Vagina (tissue), 2 donors: ENCODE measurements at places on chromosomes 12 and 14.

DNA sequence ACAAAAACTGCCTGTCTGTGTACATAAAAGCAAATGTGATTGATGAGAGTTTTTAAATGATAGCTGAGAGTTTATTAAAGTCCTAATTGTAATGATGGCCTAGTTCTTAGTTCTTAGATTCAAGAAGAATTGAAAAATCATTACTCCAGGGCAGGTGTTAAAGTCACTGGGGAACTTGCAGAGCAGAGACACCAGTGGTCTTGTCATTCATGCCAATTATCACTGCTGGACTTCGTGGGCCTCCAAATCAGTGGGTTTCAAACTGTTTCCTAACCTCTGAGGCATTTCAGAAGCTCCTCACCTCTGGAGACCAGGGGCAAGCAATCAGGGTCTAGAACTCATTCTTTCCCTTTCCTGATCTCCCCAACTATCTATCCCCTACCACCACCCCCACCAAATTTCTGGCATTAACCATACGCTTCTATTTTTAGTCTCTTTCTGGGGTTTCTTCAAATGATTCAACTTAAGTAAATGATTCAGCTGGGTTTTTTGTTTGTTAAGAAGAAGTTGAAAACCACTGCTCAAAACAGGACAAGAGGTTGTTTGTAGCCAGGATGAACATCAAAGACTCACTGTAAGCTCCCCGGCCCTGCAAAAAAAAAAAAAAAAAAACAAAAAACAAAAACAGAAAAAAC is 80.1 kb downstream of the CEP83 start:
- DNase-seq: no peak

DNA sequence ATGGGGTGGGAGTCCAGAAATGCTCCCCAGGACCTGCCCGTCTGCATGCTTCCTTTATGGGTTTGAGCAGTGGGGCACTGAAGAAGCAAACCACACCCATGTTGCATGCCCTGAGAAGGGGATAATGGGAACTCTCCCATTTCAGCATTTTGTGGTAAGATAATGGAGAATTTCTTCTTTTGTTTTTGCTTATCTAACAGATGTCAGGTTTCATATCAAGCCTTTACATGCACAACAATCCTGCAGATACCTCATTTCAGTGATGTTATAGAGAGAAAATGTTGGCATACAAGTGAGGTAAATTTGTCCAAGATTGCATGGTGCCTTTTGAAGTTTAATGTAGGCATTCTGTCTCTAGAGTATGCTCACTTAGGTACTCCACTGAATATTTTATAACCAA is 177.0 kb downstream of the ALX1 start:
- no peak for DNase-seq

DNA sequence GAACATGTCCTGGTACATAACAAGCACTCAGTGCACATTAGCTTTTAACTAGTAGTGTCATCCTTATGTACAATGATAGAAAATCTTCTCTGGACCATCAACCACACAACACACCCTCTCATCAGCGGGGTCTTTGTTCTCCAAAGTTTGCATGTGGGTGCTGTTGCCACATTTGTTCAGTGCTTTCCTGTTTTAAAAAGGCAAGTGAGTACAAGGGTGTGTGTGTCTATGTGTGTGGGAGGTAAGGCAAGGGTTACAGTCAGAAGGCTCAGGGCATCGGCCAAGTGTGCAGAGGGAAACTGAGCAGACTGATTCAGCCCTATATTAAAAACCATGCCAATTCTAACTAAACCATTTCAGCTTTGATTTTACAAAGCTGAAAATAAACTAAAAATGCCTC is 17.9 kb downstream of the KRT76 start:
- DNase-seq: no peak

GRCh38 chr14:104200106-104200505 is 61.7 kb downstream of the KIF26A start:
- DNase-seq: no peak

DNA sequence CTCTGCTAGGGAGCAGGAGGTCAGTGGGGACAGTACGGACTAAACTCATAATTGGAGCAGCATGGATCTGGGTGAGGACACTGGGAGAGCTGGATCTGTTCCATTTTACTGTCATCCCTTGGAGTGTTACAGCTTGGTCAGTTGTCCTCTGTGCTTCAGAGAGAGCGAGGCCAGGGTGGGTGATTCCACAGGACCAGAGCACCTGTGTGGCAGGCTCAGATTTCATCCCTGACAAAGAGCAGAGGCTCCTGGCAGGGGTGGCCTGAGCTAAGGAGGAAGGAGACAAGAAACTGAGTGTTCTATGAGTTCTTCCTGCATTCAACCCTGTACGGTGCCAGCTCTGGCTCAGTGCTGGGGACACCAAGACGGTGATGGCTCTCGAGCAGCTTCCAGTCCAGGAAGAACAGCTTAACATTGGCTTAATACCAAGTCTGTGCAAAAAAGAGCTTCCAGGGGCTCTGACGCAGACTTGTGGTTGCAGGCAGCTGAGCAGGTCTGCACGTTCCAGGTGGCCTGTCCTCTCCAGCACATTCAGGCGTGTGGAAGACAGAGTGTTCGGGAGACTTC is 8.4 kb upstream of the PGF start:
- no peak for DNase-seq

DNA sequence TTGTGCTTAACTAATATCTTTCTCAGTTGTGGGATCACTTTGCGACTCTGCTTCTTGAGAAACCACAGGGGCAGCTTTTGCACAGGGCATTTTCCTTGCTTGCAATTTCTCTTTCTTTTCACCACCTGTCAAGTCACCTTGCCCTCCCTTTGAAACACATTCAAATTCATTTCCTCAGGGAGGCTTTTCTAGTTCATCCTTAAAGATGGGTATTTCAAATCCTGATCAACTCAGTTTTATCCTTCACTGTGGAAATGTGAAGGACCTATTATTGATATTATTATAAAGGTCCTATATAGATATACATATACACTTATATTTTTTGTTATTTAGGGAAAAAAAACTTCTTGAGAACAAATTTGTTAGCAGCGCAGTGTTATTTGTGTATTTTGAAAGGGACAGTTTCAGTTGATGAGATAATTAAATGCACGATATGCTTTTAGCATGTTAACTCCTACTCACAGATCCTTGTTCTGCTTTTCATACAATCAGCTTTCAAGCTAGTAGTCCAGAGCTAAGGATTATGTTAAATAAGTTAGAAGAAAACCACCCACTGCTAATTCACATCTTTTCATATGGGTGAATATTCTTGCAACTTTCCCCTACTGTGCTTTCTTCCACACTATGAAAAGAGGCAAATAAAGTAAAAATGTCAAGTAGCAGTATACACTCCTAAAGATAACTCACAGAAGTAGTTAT is 501.4 kb upstream of the RGS6 start:
- DNase-seq: no peak

DNA sequence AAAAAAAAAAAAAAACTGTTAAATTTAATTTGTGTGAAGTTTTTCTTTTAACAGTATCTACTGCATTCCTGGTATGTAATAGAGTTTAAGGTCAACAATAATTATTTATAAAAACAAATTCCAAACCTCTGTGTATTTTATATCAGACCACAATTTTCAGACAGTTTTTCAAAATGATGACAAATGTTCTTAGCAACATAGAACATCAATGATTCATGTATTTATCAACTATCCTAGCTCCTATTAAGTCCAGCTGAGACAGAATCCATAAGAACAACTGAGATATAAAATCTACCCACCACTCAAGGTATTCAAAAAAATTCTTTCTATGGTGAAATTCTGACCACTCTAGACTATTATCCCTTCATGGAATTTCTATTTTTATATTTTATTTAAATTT is 144.5 kb downstream of the EPS8 start:
- no peak for DNase-seq

DNA sequence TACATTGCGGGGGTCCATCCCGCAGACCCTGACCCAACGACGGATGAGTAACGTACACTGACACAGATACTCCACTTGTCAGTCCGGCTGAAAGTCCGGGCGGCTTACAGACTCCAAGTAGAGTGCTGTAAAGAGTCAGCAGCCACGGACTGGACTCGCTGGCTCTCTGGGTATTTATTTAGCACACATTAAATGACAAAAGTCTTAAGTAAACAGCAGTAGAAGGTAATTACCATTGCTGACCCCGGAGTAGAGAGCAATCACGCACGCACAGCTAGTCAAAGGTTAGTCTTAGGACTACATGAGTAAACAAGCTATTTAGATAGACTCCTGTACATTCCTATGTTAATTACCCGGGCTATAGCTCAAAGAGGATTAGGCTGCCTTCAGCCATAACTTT is 780.9 kb downstream of the RPS29 start:
- DNase-seq: no peak

DNA sequence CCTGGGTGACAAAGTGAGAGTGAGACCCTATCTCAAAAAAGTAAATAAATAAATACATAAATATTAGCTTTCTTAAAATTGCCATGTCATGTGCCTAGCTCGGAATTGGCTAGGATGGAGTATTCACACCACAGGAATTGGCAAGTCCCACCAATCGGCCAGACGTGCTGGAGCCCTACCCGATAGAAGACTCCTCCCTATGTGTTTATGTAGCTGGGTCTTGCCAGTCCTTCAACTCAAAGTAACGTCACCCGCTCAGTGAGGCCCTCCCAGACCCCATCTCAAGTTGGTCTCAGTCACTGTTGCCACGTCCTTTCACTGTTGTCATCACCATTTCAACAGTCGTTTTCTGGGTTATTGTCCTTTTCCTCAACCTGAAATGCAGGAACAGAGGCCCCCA is 20.2 kb downstream of the VRTN start:
- no peak for DNase-seq

GRCh38 chr12:100826323-100826722 is 31.7 kb downstream of the ANO4 start:
- no peak for DNase-seq

GRCh38 chr12:54338698-54339296 is 13.9 kb downstream of the COPZ1 start:
- DNase-seq: no peak

DNA sequence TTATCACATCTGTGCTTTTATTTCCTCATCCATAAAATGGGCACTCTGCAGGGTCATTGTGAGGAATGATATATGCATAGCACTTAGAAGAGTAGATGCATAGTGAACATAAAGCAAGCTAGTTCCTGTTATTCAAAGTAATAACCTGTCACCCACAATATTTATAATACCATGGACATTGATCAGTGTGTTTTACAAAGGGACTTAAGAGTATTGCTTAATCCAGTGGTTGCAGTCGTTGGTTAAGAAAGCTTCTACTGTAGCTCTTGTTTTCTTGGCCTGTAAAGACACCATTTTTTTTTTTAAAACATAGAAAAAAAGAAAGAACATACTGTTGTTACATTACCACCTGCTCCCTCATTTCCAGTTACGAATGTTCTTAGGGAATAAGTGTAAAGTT is 13.1 kb downstream of the METAP2 start:
- DNase-seq: no peak

DNA sequence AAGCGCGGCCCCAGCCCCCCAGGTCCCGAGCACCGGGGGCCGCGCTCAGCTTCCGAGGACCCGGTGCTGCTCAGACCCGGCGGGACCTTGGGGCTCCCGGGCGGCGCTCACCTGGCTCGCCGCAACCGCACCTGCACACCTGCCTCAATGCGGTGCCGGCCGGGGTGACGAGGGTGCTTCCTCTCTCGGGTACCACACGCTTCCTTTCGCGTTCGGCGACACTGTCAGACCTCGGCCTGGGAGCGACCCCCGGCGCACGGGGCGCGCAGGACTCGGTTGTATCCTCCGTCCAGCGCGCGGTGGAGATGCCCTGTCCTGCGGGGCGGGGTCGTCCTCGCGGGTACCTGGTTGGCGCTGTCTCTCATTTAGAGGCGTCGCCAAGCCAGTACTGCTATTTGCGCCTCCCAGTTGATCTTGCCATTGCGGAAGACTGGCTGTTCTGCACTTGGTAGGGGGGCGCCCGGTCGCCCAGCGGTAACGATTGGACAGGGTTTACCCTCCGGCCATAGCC is 718 bp downstream of the PACS2 start:
- DNase-seq: no peak

DNA sequence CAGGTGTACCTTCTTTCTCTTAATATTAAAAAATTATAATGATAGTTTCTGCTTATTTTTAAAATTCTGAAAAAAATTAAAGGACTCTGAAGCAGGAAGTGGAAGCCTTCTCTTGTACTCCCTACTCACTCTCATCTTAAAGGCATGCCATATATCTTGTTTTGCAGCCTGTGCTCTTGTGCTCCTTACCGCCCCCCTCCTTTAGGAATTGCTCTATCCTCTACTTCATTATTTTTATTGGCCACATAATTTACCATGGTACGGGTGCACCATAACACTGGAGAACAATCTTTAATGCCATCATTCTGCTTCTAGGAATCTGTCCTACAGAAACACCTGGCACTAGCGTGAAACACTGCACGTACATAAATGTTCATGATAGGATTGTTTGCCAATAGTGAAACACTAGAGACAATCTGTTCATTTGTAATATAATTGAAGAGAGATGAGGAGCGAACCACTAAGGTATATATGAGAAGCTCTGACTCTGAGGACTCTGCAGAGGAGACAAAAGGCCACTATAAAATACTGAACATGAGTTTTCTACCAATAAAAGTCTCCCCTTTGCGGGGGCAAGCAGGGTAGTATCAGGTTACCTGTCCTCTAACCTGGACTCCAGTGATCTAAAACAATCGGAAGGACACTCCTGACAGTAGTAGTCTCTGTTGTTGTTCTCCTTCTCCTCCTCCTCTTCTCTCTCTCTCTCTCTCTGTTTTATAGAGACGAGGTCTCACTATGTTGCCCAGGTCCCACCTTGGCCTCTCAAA is 6.3 kb upstream of the NYNRIN start:
- DNase-seq: no peak

DNA sequence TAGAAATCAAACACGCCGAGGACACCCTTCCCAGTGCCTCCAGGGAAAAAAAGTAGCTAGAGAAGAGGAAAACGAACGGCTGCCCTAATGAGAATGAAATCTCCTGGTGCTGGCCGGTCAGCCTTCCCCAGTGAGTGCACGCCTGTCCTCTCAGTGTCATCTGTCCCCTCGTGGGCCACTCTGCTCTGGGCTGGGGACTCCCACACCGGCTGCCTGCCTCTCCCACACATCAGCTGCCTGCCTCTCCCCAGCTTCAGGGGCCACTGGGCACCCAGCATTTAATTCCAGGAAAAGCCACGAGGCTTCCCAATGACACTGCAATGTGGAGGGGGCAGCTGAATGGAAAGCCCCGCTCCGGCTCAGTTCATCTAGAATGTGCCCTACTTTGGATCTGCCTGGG is 59.0 kb downstream of the CCDC85C start:
- DNase-seq: no peak

DNA sequence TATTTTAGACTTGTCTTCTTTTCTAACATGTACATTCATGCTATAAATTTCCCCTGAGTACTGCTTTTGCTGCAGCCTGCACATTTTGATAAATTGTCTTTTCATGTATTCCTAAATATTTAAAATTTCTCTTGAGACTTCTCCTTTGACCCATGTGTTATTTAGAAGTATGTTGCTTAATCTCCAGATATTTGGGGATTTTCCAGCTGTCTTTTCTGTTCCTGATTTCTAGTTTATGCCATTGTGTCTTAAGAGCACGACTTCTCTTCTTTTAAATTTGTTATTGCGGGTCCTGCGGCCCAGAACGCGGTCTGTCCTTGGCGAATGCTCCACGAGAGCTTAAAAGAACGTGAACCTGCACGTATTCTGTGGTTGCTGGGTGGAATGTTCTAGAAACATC is 136.4 kb downstream of the KIF26A start:
- no peak for DNase-seq
